ENCODE measurements at places on chromosomes 11 and 22.
A peak's percentile ranks its signal among the peaks of the same experiment; 100 is the strongest.

GRCh38 chr11:14657841-14658240 lies 14.2 kb downstream of the PDE3B start:
- no peak for DNase-seq

DNA sequence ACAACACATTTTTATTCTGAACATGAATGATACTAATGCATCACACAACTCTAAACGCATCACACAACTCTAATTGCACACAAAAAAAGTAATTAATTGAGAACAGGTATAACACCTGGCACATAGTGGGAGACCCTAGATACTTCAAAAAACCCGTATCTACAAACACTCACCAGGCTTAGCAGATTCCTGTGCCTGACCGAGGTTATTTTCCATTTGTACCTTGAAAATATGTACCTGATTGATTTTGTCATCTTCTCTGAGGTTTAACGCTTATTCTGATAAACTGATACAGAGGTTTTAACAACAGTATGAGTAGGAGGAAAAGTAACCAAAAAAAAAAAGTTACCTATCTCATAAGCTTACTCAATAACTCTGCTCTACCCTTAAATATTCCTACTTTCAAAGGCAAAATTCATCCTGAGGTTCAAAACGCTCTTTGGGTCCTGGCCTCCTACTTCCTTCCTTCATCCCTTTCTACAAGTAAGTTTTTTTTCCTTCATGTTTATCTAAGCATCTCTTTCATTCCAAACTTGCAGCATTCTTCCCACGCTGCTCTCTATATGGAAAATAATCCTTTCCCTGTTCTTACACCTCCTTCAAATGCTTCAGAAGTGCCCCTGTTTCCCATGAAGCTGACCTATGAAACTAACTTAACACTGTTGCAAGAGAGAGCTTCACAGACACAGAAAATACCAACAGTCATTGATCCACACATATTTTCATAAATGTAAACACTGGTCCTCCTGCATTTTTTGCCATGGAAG lies 73.3 kb downstream of the ETS1 start:
- DNase-seq = no peak

- DNase-seq = peak; percentile 82
Observed at GRCh38 chr11:11973361-11973800, 35.0 kb downstream of the DKK3 start.

DNA sequence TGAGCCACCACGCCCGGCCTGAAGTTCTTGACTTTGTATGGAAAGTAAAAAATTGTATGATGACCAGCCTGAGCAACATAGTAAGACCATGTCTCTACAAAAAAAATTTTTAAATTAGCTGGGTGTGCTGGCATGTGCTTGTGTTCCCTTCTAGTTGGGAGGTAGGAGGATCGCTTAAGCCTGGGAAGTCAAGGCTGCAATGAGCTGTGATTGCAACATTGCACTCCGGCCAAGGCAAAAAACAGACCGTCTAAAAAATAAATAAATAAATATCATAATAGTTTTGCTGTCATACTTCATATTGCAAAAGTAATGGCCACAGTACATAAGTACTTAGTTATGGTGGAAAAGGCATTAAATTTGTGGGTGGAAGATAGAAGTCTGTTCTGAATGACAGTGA lies 3.4 kb downstream of the AGBL2 start:
- no peak for DNase-seq

- DNase-seq = no peak
Observed at GRCh38 chr11:121508449-121508848, 55.7 kb upstream of the SORL1-AS1 start.
